ENCODE measurements at places on chromosomes 13 and 19. TPM values are rescaled to one million over a fixed set of nuclear protein-coding genes. Genes with fewer than 3 reads are reported as not detected.
A peak's percentile ranks its signal among the peaks of the same experiment; 100 is the strongest.

Gene ATP4A
- not detected for total RNA-seq

DNA sequence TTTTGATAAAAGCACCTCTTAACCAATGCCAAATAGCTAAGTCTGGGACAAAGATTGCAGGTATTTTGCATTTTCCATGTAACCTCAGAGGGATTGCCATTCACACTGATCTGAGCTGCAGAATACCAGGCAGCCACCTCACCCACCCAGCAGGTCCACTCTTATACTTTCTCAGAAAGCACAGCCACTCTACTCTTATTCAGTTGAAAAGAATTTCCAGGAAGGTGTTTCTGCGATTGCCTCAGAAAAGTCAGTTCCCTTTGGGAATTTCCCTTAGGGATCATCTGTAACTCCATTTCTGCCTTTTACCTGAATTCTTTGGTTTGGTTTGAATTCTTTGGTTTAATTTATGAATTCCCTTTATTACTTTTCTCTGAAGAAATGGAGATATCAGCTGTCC is 904 bp upstream of the ALOX5AP start:
- no peak overlapping the region for H3K27ac ChIP-seq
- H3K4me1 ChIP-seq: peaks cover 60% of the 10 kb centered on the region

DNA sequence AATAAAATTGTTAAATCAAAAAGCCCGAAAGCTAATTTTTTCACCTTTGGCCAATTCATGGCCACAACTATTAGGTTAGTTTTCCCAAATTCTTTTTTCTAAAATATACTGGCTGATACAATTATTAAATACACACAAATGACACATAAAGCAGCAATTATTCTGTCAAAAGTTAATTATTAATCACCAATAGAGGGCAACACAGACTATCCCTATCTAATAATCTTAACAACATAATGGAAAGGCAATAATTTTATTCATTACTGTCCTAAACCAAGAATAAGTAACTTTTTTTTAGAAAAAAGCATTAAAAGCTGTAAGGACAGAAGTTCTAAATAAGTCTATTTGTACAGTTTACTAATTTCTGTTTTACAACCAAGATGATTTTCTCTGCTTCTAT is 51.7 kb downstream of the KATNAL1 start:
- H3K27ac ChIP-seq: no peak overlapping the region
- DNase-seq: no peak
- no peak overlapping the region for H3K4me3 ChIP-seq
- H3K4me1 ChIP-seq: peaks cover 27% of the 10 kb centered on the region
- H3K36me3 ChIP-seq: peaks cover 26% of the 10 kb centered on the region
- H3K27me3 ChIP-seq: no peaks in the 10 kb centered on the region

Gene EMP3
- 444 TPM for total RNA-seq

DNA sequence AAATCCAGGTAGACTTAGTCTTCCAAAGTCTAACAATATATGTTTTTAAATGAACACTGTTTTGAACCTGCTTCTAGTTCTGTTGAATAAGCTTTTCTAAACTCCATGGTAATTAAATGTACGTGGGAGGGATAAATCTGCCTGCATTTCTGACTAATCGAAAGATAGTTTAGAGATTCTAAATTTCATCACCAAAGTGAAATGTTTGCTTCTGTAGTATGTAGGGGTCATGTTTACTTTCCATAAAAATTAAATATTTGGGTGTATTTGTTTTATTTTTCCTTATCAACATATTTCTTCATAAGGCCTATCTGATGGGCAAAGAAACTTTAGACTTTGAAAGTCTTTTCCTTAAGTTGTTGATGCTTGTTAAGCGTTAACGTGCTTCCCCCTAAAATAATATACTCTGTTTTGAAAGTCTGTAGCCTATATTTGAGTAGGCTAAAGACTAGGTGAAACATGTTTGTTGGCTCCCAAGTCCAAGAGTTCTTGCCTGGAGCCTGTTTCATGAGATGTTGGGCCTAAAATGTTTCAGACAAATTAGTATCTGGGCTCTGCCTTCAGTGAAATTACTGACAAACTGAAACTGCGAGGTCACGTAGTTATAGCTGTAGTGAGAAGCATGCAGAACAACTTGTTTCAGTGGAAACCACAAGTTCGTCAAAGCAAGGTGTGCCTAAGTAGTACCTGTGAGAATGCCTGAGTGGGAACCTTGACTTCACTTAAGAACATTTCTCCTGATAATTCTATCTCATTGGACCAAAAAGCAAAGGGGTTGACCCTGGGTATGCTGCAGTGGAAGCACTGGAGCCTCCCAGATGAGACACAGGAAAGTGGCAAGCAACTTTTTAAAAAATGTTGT is 126.2 kb downstream of the LMO7 start:
- H3K4me1 ChIP-seq: peaks cover 70% of the 10 kb centered on the region
- H3K27ac ChIP-seq: peak overlapping the region; percentile 93
- peaks cover 26% of the 10 kb centered on the region for H3K36me3 ChIP-seq
- no peaks in the 10 kb centered on the region for H3K27me3 ChIP-seq
- peak; percentile 59 for DNase-seq
- peak overlapping the region; percentile 74 for H3K4me3 ChIP-seq

Gene TLE6
- 1.6 TPM for total RNA-seq

DNA sequence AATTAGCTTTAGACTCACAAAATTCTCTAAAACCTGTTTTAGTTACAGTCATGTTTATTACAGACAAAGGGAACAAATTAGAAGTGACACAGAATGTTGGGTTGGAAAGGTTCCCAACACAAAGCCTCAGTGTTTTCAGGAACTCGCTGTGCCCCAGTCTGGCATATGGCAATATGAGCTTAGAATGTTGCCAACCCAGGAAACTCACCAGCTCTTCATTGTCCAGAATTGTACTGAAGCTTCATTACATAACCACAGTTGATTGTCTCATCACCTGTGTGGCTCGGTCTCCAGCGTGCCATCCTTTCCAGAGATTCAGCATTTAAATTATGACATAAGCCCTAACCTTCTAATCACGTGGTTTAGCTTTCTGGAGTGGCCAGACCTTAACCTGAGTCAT is 19.1 kb downstream of the ZNF264 start:
- no peak overlapping the region for H3K4me3 ChIP-seq
- H3K36me3 ChIP-seq: peaks cover 74% of the 10 kb centered on the region
- no peaks in the 10 kb centered on the region for H3K4me1 ChIP-seq
- DNase-seq: no peak
- H3K27me3 ChIP-seq: no peaks in the 10 kb centered on the region

DNA sequence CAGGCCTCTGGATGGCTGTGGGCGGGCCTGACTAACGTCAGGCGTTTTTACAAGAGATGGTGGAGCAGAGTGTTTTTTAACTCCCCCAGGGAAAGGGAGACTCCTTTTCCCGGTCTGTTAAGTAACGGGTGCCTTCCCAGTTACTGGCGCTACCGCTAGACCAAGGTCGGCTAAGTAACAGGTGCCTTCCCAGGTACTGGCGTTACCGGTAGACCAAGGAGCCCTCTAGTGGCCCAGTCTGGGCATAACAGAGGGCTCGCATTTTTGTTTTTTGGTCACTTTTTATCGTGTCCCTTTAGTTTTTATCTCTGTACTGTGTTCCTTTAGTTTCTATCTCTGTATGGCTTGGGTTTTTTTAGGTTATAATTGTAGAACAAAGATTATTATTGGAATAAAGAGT is 10.0 kb downstream of the ZNF383 start:
- peaks cover 73% of the 10 kb centered on the region for H3K36me3 ChIP-seq
- no peaks in the 10 kb centered on the region for H3K4me1 ChIP-seq
- no peak overlapping the region for H3K4me3 ChIP-seq
- no peaks in the 10 kb centered on the region for H3K27me3 ChIP-seq
- peak; percentile 36 for DNase-seq

Gene PRTN3
- total RNA-seq: not detected

Gene SULT2A1
- not detected for total RNA-seq

- H3K36me3 ChIP-seq: no peaks in the 10 kb centered on the region
- H3K27me3 ChIP-seq: peaks cover 4% of the 10 kb centered on the region
- no peak for DNase-seq
- no peaks in the 10 kb centered on the region for H3K4me1 ChIP-seq
These were observed 455.4 kb downstream of the IRS2 start for GRCh38 chr13:109331011-109331433.

- DNase-seq: no peak
- H3K4me1 ChIP-seq: peaks cover 1% of the 10 kb centered on the region
- H3K36me3 ChIP-seq: no peaks in the 10 kb centered on the region
- H3K4me3 ChIP-seq: no peak overlapping the region
- H3K27ac ChIP-seq: no peak overlapping the region
These were observed 894.3 kb upstream of the PCDH20 start for GRCh38 chr13:62309904-62310303.

DNA sequence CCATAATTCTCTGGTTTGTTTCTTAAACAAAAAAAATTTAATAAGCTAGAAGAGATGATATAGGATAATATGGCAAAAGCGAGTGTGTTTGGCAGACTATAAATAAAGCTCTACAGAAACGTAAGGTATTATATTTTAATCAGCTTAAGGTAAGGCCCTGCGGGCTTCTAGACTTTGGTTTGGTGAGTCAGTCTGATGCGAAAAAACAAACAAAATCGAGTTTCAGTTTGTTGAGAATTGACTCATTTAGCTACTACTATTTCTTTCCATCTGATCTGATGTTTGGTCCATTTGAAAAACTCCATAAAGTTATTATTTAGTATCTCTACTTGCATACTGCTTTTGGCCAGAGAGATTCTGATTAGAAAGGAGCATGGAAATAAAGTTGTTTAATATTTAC is 138.0 kb downstream of the MIPEP start:
- peaks cover 8% of the 10 kb centered on the region for H3K36me3 ChIP-seq
- peaks cover 36% of the 10 kb centered on the region for H3K4me1 ChIP-seq
- DNase-seq: no peak

DNA sequence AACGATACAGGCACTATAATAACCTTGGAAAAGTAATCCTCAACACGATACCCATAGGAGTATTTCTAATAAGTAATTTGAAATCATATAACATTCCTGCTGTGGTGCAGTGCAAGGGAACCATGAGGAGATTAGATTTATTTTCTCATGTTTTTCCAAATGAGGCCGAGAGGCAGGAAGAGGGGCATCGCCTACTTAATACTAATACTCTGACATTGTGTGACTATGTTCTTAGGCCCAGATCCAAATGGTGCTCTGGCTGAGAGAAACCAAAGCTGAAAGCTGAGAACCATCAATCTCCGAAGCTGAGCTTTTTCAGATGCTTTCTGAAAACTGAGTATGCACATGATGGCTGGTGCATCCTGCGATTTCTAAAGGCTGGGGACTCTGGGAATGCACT is 248.0 kb upstream of the MAB21L1 start:
- H3K4me3 ChIP-seq: no peak overlapping the region
- peaks cover 8% of the 10 kb centered on the region for H3K27me3 ChIP-seq
- no peaks in the 10 kb centered on the region for H3K36me3 ChIP-seq
- no peak overlapping the region for H3K27ac ChIP-seq
